ENCODE measurements at places on chromosomes 7 and 10.

DNA sequence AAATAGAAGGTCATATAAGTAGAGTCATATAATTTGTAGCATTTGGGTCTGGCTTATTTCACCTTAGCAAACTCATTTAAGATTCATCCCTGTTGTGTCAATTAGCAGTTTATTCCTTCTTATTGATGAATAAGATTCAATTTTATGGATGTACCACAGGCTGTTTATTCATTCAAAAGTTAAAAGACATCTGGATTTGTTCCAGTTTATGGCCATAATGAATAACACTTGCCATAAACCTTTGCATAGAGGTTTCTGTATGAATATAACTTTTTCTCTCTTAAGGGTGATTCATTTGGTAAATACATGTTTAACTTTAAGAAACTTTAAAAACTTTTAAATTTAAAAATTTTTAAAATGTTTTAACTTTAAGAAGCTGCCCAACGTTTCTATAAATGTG is 66.4 kb downstream of the CPED1 start:
- no peaks in the 10 kb centered on the region for H3K36me3 ChIP-seq
- H3K4me3 ChIP-seq, result no peak overlapping the region
- no peak for DNase-seq
- no peaks in the 10 kb centered on the region for H3K4me1 ChIP-seq

GRCh38 chr10:34635111-34635510 is 180.0 kb downstream of the PARD3 start:
- no peak overlapping the region for H3K27ac ChIP-seq
- no peak for DNase-seq
- H3K27me3 ChIP-seq, result no peaks in the 10 kb centered on the region
- no peak overlapping the region for H3K4me3 ChIP-seq

DNA sequence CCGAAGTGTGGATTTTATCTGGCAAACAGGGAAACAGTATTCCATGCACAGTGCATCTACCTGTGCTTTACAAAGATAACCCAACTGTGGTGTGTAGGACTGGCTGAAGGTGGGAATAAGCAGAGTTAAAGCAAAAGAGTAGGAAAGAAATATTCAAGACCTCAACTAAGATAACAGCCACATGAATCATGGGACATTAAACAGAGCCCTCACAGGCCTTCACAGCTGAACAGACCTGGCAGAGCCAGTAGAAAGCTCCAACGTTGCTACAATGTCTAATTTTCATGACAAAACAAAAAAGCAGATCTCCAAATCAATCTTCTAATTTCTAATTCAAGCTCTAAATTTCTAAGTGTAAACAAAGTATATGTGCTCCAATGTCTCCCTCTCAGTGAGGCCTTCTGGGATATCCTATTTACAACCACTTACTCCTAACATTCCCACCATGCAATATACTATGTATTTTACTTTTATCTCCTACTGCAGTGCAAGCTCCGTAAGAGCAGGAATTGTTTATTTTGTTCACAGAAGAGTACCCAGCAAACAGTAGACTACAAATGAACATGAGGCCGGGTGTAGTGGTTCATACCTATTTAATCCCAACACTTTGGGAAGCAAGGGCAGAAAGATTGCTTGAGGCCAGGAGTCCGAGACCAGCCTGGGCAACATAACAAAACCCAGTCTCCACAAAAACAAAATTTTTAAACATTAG is 63.5 kb downstream of the UBE2H start:
- no peaks in the 10 kb centered on the region for H3K27me3 ChIP-seq
- no peak for DNase-seq
- H3K4me3 ChIP-seq, result no peak overlapping the region
- peaks cover 11% of the 10 kb centered on the region for H3K4me1 ChIP-seq

- no peak for DNase-seq
- H3K27me3 ChIP-seq, result peaks cover 27% of the 10 kb centered on the region
- H3K27ac ChIP-seq, result no peak overlapping the region
- no peaks in the 10 kb centered on the region for H3K4me1 ChIP-seq
- H3K36me3 ChIP-seq, result no peaks in the 10 kb centered on the region
These were observed 83.5 kb upstream of the PRKG1 start for GRCh38 chr10:50990568-50991455.

Measured in natural killer cell treated with Interleukin-12 subunit alpha and Interleukin-12 subunit beta and Interleukin-15 and Interleukin-18, amount 100 ng/mL, for 72 hours (primary cell).